ENCODE measurements at places on chromosomes 6 and 20.

GRCh38 chr20:9244811-9245210 lies 175.9 kb downstream of the PLCB4 start:
- DNase-seq = no peak

GRCh38 chr6:52594221-52594620 lies 17.4 kb upstream of the TRAM2 start:
- DNase-seq = no peak

DNA sequence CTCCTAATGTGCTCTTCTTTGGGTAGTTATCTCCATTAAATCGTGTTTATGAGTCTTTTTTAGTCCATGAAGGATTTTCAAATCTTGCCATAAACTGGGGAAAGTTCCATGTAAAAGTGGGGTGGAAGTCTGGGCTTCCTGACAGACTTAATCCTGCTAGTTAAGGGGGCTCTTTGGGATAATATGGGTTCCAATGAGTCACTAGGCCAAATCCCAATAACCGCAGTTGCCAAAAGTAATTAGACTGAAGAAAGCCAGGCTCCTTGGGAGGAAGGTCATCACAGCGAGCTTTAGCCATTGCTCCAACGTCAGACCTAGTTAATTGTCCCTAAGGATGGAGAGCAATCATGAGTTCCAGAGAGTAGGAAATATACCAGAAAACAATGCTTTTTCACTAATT lies 10.8 kb downstream of the RSPO3 start:
- no peak for DNase-seq

- no peak for DNase-seq
Measured at GRCh38 chr20:10404023-10404628, 29.9 kb downstream of the MKKS start.

DNA sequence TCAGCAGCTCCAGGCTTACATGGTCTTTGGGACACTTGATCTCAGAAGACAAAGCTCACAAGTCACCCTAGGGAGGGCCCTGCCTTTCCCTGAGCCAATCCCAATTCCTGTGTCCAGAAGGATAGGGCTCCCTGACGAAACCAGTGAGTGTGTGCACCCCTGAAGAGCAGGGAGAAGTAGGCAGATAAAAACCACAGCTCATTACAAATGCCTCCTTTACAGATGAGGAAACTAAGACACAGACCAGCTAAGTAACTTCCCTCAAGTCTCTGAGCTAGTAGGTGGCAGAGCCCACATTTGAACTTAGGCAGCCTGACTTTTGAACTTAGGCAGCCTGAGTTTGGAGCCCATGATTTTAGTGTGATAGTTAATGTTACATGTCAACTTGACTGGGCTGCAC lies 6.7 kb upstream of the ZFAND3 start:
- no peak for DNase-seq
